ENCODE measurements at places on chromosomes 4 and X. TPM values are rescaled to one million over a fixed set of nuclear protein-coding genes. Genes with fewer than 3 reads are reported as not detected.

LONRF3 gene
- 0.29 TPM for total RNA-seq

ZNF185 gene
- total RNA-seq: 2.5 TPM

TCP11X2 gene
- not detected for total RNA-seq

OTC gene
- not detected for total RNA-seq

H2BW2 gene
- not detected for total RNA-seq

RBM47 gene
- total RNA-seq: 1.2 TPM

AWAT2 gene
- total RNA-seq: not detected

CYTL1 gene
- total RNA-seq: not detected

Measured in myometrial cell (primary cell).